ENCODE measurements at places on chromosomes 2 and 18.

GRCh38 chr2:173427887-173428668 is 73.4 kb downstream of the CDCA7 start:
- DNase-seq = no peak

DNA sequence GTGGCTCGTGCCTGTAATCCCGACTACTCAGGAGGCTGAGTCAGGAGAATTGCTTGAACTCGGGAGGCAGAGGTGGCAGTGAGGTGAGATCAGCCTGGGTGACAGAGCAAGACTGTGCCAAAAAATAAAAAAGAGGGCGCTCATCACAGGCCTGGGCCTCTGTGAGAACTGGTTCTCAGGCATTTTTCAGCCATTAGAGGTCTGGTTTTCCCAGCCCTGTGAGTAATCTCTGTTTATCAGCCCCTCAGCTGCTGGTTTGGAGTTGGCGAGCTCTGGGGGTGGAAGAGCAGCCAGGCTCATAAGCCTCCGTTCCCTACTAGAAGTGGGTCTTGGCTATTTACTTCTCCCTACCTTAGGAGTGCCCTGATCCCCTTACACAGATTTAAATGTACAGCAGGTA is 53.1 kb downstream of the CHRNA1 start:
- no peak for DNase-seq

DNA sequence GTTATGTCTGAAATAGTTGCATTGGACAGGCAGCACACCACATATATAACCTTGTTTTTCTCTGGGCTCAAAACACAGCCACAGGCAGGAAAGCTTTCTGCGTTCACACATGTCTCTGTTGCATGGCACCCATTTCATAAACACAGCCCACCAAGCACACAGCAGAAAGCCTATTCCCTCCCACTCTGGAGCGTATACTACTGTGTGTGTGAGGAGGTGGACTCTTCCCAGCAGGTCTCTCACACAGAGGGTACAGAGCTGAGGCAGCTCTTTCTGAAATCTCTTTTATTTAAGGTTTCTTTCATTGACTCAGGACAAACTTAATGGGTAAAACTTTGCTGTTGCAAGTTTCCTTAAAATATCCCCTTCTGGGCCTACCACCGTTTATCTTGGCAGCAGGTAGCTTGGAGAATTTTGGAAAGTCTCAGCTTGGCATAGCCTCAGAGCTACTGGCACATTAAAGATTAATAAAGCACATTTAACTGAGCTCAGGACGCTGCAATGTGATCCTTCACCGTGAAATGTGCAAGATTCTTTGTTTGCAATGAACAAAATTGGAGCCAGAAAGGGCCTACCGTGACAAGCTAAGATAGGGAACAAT is 105.1 kb upstream of the NCKAP5 start:
- DNase-seq = no peak

DNA sequence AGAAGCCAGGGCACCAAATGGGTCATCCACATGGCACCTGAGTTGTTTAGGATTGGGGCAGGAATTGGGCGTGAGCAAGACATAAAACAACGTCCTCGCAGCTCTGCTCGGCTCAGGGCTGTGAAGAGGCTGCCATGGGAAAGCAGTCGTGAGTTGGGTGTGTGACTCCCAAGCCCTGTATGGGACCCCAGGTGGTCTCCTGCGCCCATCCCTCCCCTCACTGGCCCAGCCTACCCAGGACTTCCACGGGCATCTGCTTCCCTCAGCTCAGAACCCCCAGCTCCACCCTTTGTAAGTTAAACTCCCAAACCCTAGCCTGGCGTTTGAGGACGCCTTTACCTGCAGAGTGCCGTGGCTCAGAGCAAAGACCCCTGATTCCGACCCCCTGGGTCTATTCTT is 23.2 kb upstream of the HPCAL1 start:
- DNase-seq = no peak
